Activated T-helper 17 cell treated with anti-CD3 and anti-CD28 coated beads, Interleukin-2, amount 50 U/mL, for 72 hours (primary cell): ENCODE measurements at places on chromosomes 12 and 14.

- ATAC-seq, result no peak
These were observed 29.4 kb downstream of the FAIM2 start for GRCh38 chr12:49874142-49874897.

DNA sequence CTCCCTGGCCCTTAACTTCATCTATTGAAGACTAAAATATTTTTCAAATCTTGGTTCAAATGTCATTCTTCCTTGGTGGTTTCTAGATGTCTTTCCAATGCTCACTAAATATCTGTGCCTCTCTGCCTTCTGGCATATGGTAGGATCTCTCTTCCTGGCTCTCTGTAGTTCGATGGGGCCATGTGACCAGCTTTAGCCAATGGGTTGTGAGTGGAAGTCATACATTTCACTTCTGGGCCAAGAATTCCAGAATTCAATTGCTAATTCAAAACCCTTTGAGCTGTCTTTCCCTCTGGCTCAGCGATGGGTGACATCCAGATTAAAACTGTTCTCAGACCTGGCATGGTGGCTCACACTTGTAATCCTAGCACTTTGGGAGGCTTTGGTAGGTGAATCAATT is 25.8 kb upstream of the CTDSP2 start:
- no peak for ATAC-seq

GRCh38 chr12:57939291-57939690 is 2.1 kb upstream of the ATP23 start:
- no peak for ATAC-seq

GRCh38 chr12:66693901-66694513 is 15.1 kb upstream of the GRIP1 start:
- ATAC-seq, result peak; percentile 79

DNA sequence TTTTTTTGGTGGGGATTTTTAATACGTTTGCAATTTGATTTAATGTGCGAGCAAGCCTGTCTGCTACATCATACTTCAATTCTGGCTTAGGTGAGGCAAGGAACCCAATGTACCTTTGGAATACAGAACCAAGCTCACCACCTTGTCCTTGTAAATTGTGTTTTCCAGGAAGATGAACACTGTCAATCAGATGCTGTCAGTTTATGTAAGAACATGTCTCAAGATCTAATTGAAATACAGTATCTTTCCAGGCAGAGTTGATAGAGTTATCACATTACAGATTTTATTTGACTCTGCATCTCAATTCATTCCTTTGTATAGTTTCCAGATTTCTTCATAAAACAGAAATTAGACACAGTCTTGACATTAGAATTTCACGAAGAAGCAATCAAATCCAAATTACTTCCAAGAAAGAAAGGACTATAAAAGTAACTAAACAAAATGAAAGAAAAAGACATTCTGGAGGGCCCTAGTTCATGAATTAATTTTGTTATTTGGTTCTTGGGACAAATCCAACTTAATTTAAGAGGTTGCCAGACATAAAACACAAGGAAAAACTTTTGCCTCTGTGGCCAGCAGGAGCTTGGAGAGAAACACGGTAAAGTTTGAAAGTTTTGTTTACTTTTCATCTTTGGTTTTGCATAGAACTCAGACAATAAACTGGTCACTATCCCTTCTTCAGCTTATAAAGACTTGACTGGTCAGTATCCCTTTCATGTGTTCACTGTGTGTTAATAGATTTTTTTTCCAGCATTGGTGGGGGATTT is 16.4 kb upstream of the MED13L start:
- ATAC-seq, result no peak

DNA sequence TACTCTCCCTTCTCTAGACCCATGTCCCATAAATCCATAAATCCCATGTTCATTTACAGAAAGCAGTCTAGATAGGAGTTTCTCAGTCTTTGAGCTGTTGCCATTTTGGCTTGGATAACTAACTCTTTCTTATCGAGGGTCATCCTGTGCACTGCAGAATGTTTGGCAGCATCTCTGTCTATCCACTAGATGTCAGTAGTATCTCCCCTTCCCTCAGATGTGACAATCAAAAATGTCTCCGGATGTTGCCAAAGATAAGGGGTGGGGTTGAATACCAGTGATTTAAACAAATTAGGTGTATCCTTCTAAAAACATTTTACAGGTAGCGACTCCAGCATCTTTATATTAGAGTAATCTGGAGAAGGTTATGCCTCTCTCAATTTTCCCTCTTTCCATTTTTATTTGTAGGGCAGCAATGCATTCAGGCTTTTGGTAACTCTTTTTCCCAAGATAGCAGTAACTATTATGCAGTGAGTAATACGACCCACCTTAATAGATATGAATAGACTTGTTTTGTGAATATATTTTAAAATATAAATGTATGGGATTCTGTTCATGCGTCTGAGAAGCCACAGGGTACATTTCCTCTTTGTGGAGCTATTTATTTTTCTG is 100.7 kb downstream of the LRRK2 start:
- ATAC-seq, result peak; percentile 45

GRCh38 chr12:45388545-45388944 is 172.7 kb downstream of the ANO6 start:
- ATAC-seq, result no peak

DNA sequence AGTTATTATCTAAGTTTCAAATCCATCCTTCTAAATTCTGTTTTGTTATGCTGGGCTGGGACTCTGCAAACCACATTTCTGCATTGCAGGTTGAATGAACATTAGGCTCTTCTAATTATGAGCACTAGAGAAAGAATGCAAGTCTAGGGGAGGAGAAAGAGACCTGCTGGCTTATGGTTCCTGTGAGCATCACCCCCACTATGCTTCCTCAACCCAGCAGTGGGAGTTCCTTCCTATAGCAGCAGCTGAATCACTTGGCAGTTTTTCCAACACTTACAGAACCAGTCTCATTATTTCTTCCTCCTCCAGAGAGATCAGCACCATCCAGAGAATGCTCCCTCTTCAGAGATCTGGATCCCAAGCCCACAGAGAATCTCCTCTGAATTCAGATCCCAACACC is 297.7 kb upstream of the CLEC14A start:
- ATAC-seq, result no peak

- no peak for ATAC-seq
These were observed 92.7 kb downstream of the TTLL5 start for GRCh38 chr14:75753696-75754095.

- ATAC-seq, result no peak
These were observed 13.1 kb downstream of the ZFYVE21 start for GRCh38 chr14:103728721-103729120.

GRCh38 chr14:36320897-36321381 is 502 bp upstream of the MBIP start:
- ATAC-seq, result peak; percentile 4

DNA sequence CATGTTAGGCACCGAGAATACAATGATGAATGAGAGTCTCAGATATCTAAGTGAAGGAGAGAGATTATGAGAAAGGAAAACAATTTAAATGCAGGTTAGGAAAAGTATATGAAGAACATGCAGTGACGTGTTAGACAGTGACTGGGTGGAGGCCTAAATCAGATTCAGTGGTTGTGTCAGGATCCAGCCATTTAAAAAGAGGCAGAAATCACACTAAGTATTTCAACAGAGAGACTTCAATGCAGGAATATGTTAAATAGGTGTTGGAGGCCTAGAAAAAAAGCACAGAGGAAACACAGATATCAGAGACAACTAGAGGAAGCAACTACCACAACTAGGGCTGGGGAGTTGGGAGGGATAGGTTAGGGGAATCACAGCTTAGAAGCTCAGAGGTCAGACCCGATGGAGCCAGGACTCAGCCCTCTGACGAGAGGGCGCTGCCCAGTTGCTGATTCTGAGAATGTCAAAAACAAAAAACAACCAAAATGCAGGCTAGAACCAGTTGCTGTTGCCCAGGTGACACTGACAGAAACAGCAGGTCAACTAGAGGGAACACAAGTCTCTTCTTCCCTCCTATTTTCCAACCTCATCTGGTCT is 3.0 kb upstream of the GARIN2 start:
- no peak for ATAC-seq

- no peak for ATAC-seq
These were observed 421.9 kb downstream of the TMEM132D start for GRCh38 chr12:129481921-129482320.

DNA sequence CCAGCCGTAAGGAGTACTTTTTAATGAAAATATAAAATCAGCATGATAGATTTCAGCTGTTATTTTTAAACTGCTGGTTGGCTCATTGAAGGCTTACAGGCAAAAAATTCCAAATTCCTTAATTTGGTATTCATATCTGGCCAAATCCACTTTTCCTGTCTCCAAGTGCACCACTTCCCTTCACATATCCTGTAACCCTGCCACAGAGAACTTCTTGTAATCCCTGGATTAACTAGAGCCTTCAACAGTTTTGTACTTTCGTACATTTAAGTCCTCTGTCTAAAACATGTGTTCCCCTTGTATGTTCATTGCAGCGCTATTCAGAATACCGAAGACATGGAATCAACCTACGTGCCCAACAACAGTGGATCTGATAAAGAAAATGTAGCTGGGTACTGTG is 9.6 kb downstream of the PUS7L start:
- no peak for ATAC-seq

DNA sequence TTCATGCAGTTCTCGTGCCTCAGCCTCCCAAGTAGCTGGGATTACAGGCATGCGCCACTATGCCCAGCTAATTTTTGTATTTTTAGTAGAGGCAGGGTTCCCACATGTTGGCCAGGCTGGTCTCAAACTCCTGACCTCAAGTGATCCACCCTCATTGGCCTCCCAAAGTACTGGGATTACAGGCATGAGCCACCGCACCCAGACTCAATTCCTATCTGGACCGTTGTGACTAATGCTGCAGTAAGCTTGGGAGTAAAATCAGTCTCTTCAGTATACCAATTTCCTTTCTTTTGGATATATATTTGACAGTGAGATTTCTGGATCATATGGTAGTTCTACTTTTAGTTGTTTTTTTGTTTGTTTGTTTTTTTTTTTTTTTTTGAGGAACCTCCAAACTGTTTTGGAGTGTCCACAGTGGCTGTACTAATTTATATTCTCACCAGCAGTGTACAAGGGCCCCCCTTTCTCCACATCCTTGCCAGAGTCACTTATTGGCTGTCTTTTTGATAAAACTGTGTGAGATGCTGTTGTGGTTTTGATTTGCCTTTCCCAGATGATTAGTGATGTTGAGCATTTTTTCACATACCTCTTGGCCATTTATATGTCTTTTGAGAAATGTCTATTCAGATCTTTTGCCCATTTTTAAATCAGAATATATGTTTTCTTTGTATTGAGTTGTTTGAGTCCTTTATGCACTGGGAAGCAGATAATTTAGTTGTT is 37.3 kb upstream of the EVL start:
- ATAC-seq, result no peak

DNA sequence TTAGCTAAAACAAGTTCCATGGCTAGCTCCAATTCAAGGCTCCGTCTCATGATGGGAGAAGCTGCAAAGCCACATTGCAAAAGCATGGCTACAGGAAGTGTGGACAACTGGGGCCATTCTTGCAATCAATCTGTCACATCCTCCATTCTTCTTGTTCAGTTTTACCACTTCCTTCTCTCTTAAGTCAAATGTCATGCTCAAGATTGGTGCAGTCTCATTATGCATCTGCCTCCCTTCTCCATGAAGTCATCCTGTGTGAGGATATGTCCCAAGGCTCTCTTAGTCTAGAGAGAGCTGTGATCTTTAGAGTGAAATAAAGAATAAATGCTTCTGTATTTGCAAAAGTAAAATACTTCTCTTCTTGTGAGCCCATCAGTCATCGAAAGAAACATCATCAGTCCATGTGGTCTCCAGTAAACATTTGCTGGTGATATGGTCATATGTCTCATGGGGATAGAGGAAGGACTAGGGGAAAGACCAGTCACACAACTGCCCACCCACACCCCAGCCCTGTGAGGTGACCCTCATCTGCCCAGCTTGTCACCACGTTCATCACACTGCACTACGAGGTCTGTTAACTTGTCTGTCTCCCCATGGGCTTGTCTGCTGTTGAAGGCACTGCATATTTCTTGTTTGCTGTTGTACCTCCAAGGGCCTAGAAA is 303.0 kb downstream of the NUAK1 start:
- ATAC-seq, result no peak

DNA sequence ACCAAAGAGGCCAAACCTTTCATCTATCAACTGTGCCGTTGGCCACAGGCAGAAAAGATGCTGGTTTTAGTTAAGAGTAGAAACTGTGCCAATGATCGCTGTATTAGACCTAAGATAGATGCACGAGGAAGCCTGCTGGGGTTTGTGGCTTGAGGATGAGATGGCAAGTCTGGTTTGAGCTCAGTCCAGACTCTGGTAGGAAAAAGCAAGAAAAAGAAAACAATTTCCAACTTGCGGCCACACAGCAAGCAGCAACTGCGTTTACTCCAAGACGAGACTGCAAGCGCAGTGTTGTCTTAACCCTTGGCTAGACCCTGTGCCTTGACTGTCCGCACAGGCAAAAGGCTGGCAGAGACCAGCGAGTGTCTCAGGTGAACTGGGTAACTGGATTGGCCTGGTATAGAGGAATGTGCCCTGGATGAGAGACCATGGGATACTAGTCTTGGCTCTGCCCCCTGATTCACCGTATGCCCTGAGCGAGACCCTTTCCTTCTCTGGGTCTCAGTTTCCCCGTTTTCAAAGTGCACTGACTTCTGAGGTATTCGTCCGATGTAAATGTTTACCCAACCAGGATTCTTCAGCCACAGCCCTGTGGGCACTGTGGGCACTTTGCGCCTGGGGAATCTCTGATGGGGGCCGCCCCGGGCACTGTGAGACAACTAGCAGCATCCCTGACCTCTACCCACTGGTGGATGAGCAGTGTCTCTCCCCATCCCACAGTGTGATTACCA is 113.4 kb downstream of the DICER1 start:
- ATAC-seq, result no peak

- ATAC-seq, result peak; percentile 97
These were observed 155.6 kb downstream of the DYRK2 start for GRCh38 chr12:67804168-67804567.

GRCh38 chr14:73775339-73776193 is 61.4 kb upstream of the PNMA1 start:
- no peak for ATAC-seq

- no peak for ATAC-seq
These were observed 14.8 kb upstream of the ADIPOR2 start for GRCh38 chr12:1676043-1676442.

DNA sequence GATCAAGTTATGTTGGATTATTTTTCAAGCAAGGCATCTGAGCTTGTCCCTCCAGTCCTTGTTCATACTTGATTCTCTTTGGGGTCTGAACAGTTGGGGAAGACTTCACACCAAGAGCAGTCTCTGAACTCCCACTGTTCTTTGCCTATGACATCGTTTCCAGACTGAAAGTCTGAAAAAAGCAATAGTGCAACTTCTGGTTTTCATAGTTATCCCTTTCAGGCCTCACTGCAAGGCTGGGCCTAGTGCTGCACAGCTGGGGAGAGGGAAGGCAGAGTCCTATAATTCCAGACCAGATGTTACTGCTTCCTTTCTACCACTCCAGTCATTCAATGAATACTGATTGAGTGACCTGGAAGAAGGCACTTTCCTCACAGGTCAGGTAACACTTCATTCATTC is 187.1 kb upstream of the CCND2 start:
- ATAC-seq, result no peak

DNA sequence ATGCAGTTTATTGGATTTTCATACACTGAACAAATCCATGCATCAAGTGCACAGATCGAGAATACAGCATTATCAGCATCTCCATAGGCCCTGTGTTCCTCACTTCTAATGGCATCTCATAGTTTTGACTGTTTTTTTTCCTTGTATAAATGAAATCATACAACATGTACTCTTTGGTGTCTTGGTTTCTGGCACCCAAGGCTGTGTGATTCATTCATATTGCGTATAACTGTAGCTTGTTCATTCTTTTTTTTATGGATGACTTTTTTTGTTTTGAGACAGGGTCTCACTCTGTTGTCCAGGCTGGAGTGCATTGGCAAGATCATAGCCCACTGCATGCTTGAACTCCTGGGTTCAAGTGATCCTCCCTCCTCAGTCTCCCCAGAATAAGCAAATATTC is 14.3 kb downstream of the RASSF8 start:
- ATAC-seq, result no peak

GRCh38 chr14:101196051-101196712 is 292.7 kb upstream of the RTL1 start:
- no peak for ATAC-seq
